ENCODE measurements at places on chromosomes 2 and 18. TPM values are rescaled to one million over a fixed set of nuclear protein-coding genes. Genes with fewer than 3 reads are reported as not detected.
A peak's percentile ranks its signal among the peaks of the same experiment; 100 is the strongest.

- DNase-seq, result no peak
Observed at GRCh38 chr18:39305766-39306165, 1740.2 kb upstream of the CELF4 start.

Gene NT5DC4
- not detected for polyA plus RNA-seq

Gene DTNB
- 4.4 TPM for polyA plus RNA-seq

Gene CD8B
- polyA plus RNA-seq, result not detected

Gene GALNT13
- 0.63 TPM for polyA plus RNA-seq

DNA sequence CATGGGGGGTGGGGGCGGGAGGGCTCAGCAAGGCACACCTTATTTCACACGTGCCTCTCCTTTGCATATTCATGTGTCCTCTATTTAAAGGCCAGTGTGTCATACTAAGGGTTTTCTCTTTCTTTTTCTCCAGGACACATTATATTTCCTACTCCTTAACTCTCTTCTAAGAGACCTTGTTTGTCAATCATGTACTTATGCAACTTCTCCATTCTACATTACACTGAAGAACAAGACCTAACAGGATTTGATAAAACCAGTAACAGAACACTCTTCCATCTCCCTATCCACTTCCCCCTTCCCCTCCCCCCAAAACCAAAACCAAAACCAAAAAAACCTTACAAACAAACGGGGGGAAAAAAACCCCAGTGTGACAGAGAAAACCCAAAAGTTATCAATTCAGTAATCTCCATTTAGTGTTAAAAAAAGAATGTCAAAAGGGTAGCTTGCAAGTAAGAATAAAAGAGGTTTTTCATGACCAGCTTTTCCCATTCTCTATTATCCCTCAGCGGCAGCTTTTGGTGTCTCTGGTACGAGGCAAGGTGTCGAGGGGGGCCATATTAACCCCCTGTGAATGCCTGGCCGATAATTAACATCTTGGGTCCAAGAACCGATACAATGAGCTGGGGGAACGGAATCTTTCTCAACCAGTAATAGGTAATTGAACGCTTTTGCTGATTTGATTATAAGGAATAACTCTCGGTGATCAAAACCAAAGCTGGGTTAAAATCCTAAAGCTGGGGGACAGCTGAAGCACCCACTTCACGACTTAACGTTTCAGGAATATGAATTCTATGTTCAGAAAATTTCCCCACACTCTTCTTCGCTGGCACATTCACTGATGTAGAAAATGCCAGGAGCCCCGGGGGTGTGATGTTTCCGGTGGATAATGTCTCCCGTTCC lies 191.0 kb upstream of the TCF4 start:
- DNase-seq, result no peak

GRCh38 chr2:231379266-231380215 lies 16.0 kb upstream of the B3GNT7 start:
- DNase-seq, result no peak

Gene NEU4
- 3.9 TPM for polyA plus RNA-seq

Gene SIGLEC15
- 0.34 TPM for polyA plus RNA-seq

DNA sequence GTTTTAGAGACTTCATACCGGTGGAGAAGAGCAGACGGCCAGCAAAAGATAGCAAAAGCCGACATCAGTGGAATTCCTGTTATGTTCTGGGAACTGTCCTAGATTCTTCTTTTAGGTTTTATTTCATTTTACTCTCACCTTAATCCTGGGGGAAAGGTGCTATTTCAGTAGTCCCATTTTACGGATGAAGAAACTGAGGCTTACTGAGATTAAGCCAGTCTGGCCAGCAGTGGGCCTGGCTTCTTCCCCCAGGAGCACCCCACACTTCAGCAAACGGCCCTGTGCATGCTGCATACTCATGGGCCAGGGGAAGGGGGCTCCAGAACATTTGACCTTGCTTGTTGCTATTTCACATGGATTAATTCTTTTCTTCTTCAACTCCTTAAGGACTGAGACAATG lies 56.7 kb downstream of the NTSR2 start:
- DNase-seq, result no peak

Gene CSRNP3
- 12.2 TPM for polyA plus RNA-seq

DNA sequence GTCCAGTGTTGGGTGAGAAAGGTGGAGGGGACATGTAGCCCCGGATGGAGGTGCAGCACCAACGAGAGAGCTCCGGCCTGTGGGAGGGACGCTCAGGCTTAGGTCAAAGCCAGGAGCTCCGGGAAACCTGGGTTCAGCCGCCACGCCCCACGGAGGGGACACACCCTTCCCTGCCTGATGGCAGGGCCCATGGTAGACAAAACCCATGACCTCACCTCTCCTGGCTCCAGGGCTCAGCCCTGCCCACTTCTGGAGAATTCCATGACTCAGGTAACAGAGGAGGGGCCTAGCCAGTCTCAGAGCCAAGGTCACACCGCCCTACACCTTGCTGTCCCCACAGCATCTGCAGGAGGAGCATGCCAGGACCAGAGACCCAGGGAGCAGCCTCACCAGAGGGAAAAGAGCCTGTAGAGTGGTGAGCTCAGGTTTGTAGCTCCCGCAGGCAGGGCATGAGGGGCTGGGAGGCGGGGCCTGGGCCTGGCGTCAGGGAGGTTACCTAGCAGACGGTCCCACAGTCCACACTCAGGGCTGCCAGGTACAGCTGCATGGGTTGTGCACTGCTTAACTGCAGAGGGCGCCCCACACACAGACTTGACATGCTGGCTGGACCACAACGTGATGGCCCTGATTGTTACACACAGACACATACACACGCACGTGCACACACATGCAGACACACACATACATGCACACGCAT lies 70.8 kb upstream of the SMAD7 start:
- no peak for DNase-seq

Gene PRKAG3
- 32.1 TPM for polyA plus RNA-seq

- DNase-seq, result no peak
Observed at GRCh38 chr18:55002261-55002660, 43.0 kb upstream of the CCDC68 start.

GRCh38 chr2:134491771-134492441 lies 226.9 kb downstream of the TMEM163 start:
- no peak for DNase-seq

- no peak for DNase-seq
Observed at GRCh38 chr2:109229094-109229675, 100.2 kb downstream of the SH3RF3 start.

- no peak for DNase-seq
Observed at GRCh38 chr2:48607307-48608014, 10.2 kb upstream of the GTF2A1L start.

DNA sequence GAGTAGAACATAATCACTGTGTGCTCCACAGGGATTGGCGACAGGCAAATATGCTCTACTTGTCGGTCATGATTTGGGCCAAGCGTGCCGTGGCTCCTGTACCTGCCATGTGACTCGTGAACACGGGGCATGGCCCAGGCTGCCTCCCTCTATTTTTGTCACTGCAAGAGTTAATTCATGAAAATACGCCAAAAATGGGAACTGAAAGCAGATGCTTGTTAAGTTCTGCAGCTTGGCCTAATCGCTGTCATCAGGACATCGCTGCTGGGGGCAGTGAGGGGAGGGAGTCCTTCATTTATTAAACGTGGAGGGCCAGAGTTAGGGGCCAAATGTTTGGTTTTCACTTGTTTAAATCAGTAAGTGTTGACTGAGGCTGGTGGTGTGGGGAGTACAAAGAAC lies 177.8 kb downstream of the BCL2 start:
- DNase-seq, result no peak

GRCh38 chr18:2882201-2882600 lies 35.4 kb downstream of the EMILIN2 start:
- DNase-seq, result no peak

Gene VWA3B
- 2.0 TPM for polyA plus RNA-seq

Gene COLEC12
- polyA plus RNA-seq, result 50.8 TPM

DNA sequence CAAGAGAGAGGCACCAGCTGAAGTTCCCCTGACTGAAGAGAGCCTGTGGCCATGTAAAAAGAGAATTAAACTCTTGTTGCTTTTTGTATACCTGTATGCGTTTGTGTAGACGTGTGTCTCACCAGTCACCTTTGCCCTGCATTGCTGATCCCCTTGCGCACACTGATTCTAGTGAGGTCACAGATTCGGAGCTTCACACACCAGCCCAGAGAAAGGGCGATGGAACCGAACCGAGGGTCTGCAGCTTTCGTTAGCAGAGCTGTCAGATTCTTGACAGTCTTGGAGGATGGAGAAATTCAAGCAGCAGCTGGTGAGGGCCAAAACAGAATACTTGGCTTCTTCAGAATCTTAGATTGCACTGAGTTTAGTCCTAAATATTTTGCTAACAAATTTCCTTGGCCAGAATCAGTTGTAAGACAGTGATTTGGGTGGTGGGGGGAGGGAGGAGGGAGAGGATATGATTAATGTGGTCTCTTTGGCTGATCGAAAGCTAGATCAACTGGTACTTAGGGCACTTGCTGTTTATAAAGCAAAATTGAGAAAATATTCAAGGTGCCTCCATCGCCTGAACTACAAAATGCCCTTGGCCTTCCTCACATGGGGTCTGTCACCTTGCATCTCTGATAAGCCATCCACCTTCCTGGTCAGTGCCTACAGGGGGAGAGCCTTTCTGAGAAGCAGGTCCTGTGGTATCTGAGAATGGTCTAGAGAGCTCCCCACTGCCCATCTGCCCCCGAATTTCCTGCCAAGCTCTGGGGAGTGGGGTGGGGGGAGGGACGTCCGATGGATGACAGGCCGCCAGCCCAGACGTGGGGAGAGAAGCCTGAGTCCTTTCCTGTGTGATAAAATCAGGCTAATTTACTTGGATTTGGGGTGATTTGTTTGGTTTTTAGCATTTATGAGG lies 123.5 kb downstream of the CABLES1 start:
- no peak for DNase-seq

- peak; percentile 73 for DNase-seq
Observed at GRCh38 chr2:216829533-216829932, 30.3 kb downstream of the TNP1 start.

Gene MYOM1
- polyA plus RNA-seq, result 746 TPM

- DNase-seq, result peak; percentile 61
Observed at GRCh38 chr2:158202161-158202815, 100.6 kb downstream of the UPP2 start.

Gene DOK6
- polyA plus RNA-seq, result 2.0 TPM

DNA sequence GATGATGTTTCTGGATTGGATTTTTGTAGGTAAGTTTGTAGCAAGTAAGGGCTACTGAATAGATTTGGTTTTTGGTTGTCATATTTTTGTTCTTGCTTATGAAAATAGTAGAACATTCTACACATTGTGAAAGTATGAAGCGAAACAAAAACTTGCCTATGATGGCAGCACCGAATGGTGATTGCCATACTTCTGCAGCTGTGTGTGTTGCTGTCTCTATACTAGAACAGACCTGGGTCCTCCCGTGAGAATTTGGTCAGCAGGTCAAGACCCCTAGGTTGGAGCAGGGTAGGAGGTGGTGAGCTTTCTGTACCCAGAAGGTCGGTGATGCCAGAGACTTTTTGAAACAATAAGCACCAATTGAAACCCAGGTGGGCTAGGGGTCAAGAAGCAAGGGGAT lies 322.6 kb downstream of the PRKCE start:
- no peak for DNase-seq

DNA sequence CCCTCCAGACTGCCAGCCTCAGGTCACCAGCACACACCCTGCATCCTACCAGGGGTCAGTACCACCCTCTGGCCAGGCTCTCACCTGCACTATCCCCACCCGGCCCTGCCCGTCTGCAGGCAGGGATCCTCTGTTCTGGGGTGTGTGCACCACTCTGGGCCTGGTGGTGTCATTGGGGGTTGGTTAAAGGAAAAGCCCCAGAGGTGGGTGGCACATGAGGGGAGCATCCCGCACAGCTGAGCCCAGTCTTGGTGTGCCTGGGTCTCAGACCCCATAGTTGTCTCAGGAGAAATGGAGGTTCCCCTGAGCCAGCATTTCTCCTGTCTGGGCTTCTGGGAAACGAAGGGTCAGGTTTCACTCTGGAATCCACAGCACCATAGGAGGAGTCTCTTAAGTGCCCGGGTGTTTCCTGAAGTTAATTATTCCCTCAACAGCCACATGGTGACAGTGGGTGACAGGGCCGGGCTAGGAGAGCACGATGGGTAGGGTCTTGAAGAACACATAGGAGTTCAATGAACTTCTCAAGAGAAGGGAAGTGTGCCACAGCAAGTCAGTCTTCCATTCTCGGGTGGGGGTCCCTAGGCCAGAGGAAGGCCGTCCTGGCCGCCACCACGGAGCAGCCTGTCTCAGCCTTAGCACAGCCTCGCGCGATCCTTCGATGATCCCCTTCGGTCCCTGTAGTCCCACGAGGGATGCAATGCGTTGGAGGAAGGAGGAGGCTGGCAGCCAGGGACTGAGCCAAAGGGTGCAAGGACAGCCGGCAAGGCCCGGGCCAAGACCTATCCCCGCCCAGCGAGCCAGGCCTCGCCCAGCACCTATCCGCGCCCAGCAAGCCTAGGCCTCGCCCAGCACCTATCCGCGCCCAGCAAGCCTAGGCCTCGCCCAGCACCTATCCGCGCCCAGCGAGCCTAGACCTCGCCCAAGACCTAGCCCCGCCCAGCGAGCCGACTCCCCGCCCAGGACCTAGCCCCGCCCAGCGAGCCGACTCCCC lies 1.1 kb upstream of the FARP2 start:
- peak; percentile 73 for DNase-seq

DNA sequence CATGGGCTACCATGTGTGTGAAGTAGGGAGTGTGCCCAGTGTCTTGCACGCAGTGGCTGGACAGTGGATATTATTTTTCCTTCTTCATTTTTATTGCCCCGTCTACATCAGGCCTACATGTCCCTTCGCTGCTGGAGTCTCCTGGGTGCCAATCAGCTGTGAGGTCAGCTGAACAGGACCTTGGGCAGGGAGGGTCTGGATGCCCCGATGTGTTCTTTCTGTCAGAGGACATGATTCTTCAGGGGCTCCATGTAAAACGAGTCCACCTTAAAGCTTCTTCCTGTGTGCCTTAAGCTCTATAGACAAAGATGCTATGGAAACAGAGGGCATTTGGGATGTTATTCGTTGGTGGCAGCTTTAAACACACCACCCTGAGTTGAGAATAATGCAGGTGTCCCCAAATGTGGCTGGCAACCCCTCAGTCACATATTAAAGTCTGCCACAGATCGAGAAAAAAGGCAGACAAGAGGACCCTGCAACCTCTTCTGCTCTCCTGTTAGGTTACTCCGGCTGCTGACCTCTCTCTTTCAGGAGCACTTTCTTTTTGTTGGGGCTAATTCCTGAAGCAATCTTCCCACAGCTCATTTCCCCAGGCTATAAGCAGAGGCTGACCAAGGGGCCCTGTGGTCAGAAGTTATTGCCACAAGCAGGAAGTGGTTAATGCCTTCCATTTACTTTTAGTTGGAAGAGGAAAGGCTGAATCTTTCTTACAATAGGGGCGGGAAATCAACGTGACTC lies 20.0 kb downstream of the GREB1 start:
- DNase-seq, result no peak

Gene RFTN2
- polyA plus RNA-seq, result 15.9 TPM

GRCh38 chr2:225190987-225191386 lies 148.7 kb upstream of the DOCK10 start:
- DNase-seq, result no peak

Gene CREG2
- 3.7 TPM for polyA plus RNA-seq

Gene KRCC1
- polyA plus RNA-seq, result 34.3 TPM

All from muscle of back (tissue), 13 donors.